ENCODE measurements at places on chromosomes 2 and 18. TPM values are rescaled to one million over a fixed set of nuclear protein-coding genes. Genes with fewer than 3 reads are reported as not detected.

DNA sequence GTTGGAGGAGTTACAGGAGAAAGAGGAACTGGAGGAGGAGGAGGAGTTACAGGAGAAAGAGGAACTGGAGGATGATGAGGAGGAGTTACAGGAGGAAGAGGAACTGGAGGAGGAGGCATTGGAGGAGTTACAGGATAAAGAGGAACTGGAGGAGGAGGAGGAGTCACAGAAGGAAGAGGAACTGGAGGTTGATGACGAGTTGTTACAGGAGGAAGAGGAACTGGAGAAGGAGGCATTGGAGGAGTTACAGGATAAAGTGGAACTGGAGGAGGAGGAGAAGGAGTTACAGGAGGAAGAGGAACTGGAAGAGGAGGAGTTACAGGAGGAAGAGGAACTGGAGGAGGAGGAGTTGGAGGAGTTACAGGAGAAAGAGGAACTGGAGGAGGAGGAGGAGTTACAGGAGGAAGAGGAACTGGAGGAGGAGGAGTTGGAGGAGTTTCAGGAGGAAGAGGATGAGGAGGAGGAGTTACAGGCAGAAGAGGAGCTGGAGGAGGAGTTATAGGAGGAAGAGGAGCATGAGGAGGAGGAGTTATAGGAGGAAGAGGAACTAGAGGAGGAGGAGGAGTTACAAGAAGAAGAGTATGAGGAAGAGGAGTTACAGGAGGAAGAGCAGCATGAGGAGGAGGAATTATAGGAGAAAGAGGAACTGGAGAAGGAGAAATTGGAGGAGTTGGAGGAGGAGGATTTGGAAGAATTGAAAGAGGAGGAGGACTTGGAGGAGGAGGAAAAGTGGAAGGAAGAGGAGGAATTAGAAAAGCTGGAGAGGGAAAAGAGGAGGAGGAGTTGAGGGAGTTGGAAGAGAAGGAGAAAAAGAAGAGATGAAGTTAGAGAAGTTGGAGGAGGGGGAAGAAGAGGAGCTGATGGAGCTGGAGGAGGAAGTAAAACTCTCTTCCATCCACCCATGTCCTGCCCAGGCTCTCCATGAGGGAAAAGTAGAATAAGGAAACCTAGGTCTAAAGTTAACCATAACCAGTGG lies 37.2 kb downstream of the CLASP1 start:
- H3K36me3 ChIP-seq, result no peaks in the 10 kb centered on the region
- no peak overlapping the region for H3K4me3 ChIP-seq
- peaks cover 7% of the 10 kb centered on the region for H3K4me1 ChIP-seq
- no peak overlapping the region for H3K27ac ChIP-seq
- no peaks in the 10 kb centered on the region for H3K27me3 ChIP-seq

DNA sequence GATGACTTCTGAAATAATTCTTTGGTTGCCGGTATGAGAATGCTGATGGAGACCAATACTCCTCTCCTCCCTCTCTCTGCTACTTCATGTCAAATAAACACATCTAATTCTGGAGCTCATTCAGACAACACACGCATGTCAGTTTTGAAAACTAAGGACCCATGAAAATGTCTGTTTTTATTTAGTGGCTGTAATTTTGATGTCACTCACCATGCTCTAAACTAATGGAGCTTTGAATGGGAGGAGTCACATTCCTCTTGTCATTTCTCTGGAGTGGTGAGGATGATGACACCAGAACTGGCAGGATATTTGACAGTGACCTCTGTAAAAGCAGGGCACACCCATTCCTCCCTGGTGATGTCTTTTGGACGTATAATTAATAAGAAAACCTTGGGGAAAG lies 163.0 kb downstream of the PHLPP1 start:
- H3K4me1 ChIP-seq, result peaks cover 41% of the 10 kb centered on the region
- DNase-seq, result no peak
- H3K27me3 ChIP-seq, result no peaks in the 10 kb centered on the region
- no peaks in the 10 kb centered on the region for H3K36me3 ChIP-seq
- H3K27ac ChIP-seq, result peak overlapping the region; percentile 72

GRCh38 chr2:159591221-159591620 lies 25.1 kb downstream of the BAZ2B start:
- no peaks in the 10 kb centered on the region for H3K27me3 ChIP-seq
- no peak overlapping the region for H3K4me3 ChIP-seq
- no peak for DNase-seq
- no peaks in the 10 kb centered on the region for H3K36me3 ChIP-seq
- H3K27ac ChIP-seq, result no peak overlapping the region
- H3K4me1 ChIP-seq, result peaks cover 8% of the 10 kb centered on the region

GRCh38 chr2:84900971-84901370 lies 4.5 kb upstream of the TMSB10 start:
- H3K27me3 ChIP-seq, result no peaks in the 10 kb centered on the region
- no peak for DNase-seq
- H3K36me3 ChIP-seq, result no peaks in the 10 kb centered on the region
- no peak overlapping the region for H3K4me3 ChIP-seq
- no peak overlapping the region for H3K27ac ChIP-seq
- H3K4me1 ChIP-seq, result no peaks in the 10 kb centered on the region

DNA sequence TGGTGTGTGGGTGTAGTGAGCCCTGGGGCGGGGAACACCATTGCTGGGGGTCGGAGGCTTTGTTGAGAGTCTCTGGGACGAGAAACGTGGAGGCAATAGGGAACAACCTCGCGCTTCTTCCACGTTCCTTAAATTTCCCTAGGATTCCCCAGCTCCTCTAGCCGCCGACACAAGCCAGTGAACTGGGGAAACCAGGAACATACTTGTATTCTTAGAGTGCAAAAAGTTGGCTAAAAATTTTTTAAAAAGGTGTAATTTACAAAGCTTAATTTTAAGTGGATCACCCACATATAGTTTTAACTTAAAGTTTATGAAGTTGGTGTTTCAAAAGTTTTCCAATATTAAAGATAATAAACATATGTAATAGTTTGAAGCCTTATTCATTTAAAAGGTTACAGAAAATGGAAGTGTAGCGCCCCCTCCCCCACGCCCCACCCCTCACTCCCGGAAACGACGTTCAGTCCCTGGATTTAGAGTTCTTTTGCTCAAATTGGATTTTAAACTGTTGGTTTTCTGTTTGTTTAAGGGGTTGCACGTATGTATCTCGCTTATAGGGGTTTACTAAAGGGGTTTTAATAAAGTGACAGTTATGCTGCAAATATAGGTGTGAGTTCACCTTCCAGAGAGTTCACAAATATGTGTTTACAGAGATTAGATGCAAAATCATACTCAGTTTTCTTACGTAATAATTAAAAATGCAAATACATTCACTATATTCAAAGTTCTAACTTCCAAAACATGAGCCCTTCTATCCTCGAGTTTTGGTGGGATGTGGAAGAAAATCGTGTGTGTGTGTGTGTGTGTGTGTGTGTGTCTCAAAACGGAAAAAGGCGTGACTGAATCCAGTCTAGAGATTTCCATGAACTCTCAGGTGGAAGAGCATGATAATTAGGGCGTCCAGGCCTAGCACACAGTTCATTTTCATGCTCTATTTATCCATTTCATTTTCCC lies 872 bp downstream of the DSG2 start:
- no peaks in the 10 kb centered on the region for H3K27me3 ChIP-seq
- peak overlapping the region; percentile 61 for H3K27ac ChIP-seq
- DNase-seq, result no peak
- no peaks in the 10 kb centered on the region for H3K36me3 ChIP-seq

The IL36B gene
- not detected for total RNA-seq

The PLA2R1 gene
- total RNA-seq, result 0.26 TPM

DNA sequence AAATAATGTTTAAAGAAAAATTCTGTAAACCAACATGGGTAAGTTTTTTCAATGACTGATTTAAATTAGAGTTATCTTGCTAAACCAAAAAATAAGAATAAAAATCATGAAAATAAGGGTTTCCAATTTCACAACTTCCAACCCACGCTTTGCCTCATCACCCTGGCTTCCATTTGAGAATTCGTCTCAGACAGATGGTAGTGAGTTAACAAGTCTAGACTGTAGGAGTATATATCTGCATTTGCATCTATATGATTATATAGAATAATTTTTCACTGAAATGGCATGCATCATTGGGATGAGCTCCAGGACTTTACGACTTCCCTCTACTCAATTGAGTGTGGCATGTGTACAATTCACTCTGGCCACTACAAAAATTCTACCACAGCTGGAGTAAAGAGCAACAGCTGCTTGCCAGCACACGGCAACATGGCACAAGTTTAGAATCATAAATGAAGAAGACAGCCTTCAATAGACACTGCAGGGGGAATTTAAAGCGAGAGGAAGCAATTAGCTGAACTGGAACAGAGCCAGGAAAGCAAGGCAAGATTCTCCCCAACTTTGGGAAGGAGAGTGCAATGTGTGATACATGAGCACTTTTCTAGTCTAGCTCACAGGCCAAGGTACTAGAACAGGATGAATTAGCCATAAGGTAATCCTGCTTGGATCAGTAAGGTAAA lies 1673.5 kb upstream of the CELF4 start:
- no peaks in the 10 kb centered on the region for H3K4me1 ChIP-seq
- no peak overlapping the region for H3K4me3 ChIP-seq
- H3K27me3 ChIP-seq, result no peaks in the 10 kb centered on the region

DNA sequence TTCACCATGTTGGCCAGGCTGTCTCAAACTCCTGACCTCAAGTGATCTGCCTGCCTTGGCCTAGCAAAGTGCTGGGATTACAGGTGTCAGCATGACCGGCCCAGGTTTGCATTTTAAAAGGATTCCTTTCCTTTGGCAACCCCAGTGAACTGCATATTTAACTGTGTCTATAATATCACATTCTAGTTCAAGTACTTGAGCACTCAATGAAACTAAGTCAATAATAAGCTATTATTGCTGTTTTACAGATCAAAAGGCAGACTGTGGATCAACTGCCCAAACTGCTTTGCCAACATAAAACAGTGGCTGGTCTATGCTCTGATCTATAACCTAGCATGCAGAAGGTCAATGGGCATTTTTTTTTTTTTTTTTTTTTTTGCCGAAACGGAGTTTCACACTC lies 144.5 kb downstream of the USP34 start:
- no peaks in the 10 kb centered on the region for H3K27me3 ChIP-seq
- DNase-seq, result no peak
- H3K4me3 ChIP-seq, result no peak overlapping the region
- H3K36me3 ChIP-seq, result no peaks in the 10 kb centered on the region

DNA sequence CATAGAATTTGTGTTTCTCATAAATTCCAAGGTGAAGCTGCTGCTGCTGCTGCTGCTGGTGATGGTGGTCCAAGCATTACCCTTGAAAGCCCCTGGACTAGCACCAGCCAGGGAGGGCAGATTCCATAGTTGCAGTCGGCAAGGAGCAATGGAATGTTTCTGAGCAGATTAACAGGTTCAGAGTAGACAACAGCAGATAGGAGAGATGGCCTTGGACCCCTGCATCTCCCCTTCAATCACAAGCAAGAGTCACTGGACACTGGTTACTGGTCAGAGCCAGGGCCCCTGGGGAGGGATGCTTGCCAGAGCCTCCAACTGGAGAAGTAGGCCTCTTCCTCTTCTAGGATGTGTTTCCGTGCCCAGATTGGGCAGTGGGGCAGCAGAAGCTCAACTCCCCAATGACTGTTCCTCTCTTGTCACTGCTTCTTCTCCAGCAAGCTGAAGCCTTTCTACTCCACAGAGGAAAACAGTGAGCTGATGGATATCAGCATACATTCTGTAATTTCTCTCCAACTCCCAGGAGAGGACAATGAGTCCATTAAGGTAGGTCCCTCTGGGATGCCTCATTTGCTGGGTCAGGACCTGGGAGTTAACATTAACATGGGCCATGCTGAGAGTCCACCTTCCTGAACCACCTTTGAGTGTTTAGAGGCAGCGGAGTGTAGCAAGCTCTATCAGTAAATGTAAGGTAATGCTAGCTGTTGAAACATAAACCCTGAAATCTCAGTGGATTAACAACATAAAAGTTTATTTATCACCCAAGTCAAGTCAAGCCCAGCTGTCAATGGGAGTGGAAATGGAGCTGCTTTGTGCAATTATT lies 35.3 kb downstream of the MROH2A start:
- no peaks in the 10 kb centered on the region for H3K4me1 ChIP-seq
- H3K27me3 ChIP-seq, result no peaks in the 10 kb centered on the region
- DNase-seq, result no peak

DNA sequence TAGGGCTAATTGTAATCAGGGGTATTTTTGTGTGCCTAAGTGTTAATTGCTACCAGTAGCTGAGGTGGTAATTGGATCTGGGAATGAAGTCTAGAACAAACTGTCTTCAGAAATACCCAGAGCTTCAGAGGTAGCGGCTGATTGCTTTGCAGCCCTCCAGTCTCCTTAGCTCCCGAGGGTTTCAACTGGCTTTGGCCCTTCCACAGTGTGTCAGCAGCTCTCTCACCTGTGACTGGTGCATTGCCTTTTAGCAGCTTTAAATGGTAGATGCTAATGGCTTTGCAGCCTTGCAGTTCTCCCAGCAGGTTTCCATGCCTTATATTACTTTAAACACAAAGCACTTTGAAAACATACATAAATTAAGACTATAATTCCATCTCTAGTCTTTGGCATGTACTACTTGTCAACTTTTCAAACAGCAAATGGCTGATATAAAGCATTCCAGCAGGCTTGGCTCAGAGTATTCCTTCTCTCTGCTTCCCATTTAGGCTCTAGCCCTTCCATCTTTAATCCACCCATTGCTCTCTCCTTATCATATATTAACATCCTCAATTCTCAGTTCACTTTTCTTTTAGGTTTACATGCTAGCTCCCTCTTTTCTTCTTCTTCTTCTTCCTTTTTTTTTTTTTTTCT lies 156.4 kb upstream of the GALNT13 start:
- H3K36me3 ChIP-seq, result no peaks in the 10 kb centered on the region
- no peak overlapping the region for H3K4me3 ChIP-seq
- H3K27me3 ChIP-seq, result no peaks in the 10 kb centered on the region

The CFC1B gene
- total RNA-seq, result not detected

DNA sequence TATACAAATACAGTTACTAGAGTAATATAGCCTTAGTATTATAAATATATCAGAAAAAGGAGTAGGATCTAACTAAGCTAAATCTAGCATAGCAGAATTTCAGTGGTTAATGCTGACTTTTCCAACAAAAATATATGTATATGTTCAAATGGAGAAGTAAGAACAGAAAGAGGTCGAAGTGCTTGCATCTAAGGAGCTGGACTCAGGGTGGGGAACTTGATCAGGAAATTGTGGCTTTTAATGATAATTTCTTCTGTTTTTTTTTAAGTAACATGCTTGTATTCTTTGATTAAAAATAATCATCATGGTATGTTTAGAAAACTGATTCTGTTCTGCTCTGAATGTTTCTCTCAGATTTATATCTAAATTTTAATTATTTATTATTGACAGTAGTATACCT lies 327.1 kb downstream of the GALNT13 start:
- H3K27me3 ChIP-seq, result no peaks in the 10 kb centered on the region
- no peak overlapping the region for H3K27ac ChIP-seq
- H3K36me3 ChIP-seq, result no peaks in the 10 kb centered on the region
- DNase-seq, result no peak
- no peaks in the 10 kb centered on the region for H3K4me1 ChIP-seq
- no peak overlapping the region for H3K4me3 ChIP-seq

DNA sequence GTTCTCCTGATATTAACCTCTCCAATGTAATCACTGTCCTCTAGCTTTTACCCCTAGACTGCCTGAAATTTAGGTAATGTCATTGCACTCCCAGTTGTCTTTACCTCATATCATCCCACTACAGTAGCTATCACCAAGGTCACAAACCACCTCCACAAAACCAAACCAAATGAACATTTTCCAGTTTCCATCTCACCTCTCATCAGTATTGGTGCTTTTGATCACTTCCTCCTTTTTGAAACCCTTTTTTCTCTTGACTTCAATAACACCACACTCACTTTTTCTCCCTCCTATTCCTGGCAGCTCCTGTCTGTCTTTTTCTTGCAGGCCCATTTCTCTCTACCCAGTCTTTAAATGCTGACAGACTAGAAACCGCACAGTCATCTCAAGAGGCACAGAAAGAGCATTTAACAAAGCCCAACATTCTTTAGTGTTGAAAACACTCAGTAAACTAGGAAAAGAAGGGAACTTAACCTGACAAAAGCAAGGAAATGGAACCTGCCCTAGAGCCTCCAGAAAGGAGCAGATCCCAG lies 95.9 kb upstream of the SIX2 start:
- H3K4me1 ChIP-seq, result no peaks in the 10 kb centered on the region
- no peak overlapping the region for H3K27ac ChIP-seq
- no peaks in the 10 kb centered on the region for H3K27me3 ChIP-seq
- no peaks in the 10 kb centered on the region for H3K36me3 ChIP-seq
- DNase-seq, result no peak

All from Caco-2 (cell line).